Placental epithelial cell (primary cell): ENCODE measurements at places on chromosomes 11 and 22. TPM values are rescaled to one million over a fixed set of nuclear protein-coding genes. Genes with fewer than 3 reads are reported as not detected.

MS4A6A gene
- total RNA-seq = not detected in 2 replicates

RAB38 gene
- total RNA-seq = 2.0 and 2.9 TPM in 2 replicates

BCO2 gene
- total RNA-seq = 0.43 and 1.2 TPM in 2 replicates

SAA4 gene
- total RNA-seq = not detected in 2 replicates

TUG1 gene
- 58.3 and 69.9 TPM in 2 replicates for total RNA-seq
